ENCODE measurements at places on chromosomes 3 and 15.

GRCh38 chr15:71249986-71250385, 134.7 kb downstream of the THSD4 start:
- no peak for DNase-seq

DNA sequence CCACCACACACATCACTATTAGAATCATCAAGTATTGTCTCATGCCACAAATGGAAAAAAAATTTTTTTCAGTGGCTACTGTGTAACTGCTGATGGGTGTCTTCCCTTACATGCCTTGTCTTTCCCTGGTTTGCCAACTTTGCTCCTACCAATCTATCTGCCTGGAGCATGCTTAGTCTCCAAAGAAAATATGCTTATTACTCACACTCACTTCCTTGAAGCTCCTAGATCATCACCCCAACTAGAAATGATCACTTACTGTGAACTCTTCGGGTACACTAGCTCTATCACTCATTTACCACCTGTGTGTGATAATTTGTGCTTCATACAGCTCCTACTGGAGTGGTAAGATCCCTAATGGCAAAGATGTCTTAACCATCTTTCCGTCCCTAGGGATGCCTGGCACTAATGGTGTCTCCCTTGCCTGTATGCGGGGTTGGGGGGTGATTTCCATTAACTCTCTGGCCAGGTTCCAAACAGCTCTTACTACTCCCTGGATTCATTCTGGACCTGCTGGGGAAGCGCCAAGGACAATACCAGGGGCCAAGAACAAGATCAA, 799 bp downstream of the VPS33B start:
- no peak for DNase-seq

DNA sequence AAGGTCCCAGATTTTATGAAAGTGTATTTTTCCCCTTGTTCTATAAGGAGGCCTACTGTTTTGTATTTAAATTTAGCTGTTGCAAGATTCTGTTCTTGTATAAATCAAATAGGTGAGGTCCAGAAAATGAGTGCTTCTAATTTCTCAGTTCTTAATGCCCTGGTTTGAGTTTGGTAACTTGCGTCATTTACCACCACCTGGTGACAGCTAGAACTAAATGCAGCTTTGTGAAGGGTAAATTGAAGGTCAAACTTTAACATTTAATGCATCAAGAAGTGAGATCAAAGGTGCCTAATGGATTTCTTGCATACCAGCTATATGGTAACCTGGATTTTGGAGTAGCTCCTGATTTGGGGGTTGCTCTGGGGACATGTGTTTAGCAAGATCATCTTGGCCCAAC, 50.7 kb upstream of the POLR2M start:
- no peak for DNase-seq

- no peak for DNase-seq
Measured at GRCh38 chr3:3778641-3779270, 20.5 kb upstream of the LRRN1 start.

DNA sequence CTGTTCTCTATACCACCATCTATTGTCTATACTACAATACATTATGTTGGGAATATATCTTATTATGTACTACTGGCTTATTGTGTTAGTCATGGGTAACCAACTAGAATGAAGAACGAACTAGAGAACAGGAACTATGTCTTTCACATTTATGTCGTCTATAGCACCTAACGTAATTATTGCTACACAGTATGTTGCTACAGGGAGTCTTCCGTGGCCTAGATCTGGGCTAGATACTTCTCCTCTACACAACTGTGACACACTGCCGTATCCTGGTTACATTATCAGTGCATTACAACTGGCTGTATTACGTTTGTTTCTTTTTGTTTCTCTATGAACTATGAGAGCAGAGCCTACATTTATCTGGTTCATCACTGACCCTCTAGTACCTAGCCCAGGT, 34.0 kb downstream of the SCG5 start:
- DNase-seq: no peak

DNA sequence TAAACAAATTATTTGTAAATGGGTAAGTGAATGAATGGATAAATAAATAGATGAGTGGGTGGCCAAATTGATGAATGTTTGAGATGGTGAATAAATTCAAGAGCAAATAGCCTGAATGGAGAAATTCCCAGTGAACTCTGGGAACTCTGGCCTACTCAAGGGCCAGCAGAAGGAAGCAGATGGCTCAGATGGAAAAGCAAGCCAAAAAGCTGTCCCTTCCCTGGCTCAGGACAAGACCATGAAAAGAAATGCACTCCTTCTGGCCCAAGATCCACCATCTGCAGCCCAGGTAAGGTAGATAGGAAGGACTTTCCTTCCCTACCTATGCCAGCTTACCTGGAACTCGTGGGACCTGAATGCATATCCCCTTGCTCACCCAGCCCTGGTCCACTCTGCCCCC, 37.6 kb upstream of the CLDN18 start:
- no peak for DNase-seq

Data from HS-5 (cell line).